CD8-positive, alpha-beta memory T cell (primary cell): ENCODE measurements at places on chromosomes 11 and 22. TPM values are rescaled to one million over a fixed set of nuclear protein-coding genes. Genes with fewer than 3 reads are reported as not detected.

Gene HOATZ
- not detected for total RNA-seq

Gene LARGE2
- 2.6 TPM for total RNA-seq

Gene CUL5
- 41.8 TPM for total RNA-seq

Gene SERHL2
- 1.4 TPM for total RNA-seq

Gene CCDC86
- 124 TPM for total RNA-seq

GRCh38 chr11:83895516-83895915, 609.3 kb upstream of the CCDC90B start:
- H3K27ac ChIP-seq = no peak overlapping the region
- DNase-seq = no peak
- no peaks in the 10 kb centered on the region for H3K27me3 ChIP-seq
- H3K4me1 ChIP-seq = no peaks in the 10 kb centered on the region
- no peak overlapping the region for H3K4me3 ChIP-seq

- H3K4me3 ChIP-seq = no peak overlapping the region
- H3K4me1 ChIP-seq = no peaks in the 10 kb centered on the region
- no peak for DNase-seq
- no peak overlapping the region for H3K27ac ChIP-seq
- no peaks in the 10 kb centered on the region for H3K36me3 ChIP-seq
These were observed 198.5 kb upstream of the ZBED5 start for GRCh38 chr11:11056316-11056715.

- peaks cover 32% of the 10 kb centered on the region for H3K36me3 ChIP-seq
- no peak overlapping the region for H3K4me3 ChIP-seq
- no peak for DNase-seq
- no peaks in the 10 kb centered on the region for H3K27me3 ChIP-seq
These were observed 3.9 kb downstream of the BET1L start for GRCh38 chr11:203056-203944.

DNA sequence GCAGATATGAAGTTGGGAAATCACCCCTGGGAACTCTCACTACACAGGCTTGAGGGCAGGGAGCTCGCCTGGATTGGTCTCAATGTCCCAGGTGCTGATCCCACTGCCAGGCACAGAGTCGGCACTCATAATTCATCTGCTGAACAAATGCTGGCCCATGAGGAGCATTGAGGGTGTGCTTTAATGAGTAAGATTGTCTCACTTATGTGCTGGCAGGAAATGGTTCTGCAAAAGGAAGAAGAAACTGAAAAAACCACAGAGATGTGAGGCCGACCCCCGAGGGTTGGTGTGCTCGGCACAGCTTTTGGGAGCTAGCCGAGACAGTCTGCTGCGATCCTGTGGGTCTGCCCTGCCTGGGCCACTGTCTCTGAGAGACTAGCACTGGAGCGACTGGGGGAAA, 9.4 kb downstream of the PLAAT2 start:
- H3K4me3 ChIP-seq = peak overlapping the region; percentile 21
- H3K27me3 ChIP-seq = no peaks in the 10 kb centered on the region
- DNase-seq = peak; percentile 70
- H3K27ac ChIP-seq = peak overlapping the region; percentile 70
